ENCODE measurements at places on chromosomes 11 and 22. TPM values are rescaled to one million over a fixed set of nuclear protein-coding genes. Genes with fewer than 3 reads are reported as not detected.
A peak's percentile ranks its signal among the peaks of the same experiment; 100 is the strongest.

CABP7 gene
- not detected for total RNA-seq

CRYBB1 gene
- total RNA-seq = not detected

IRAG1 gene
- total RNA-seq = 18.2 TPM

IGF2 gene
- 56.5 TPM for total RNA-seq

KCNJ11 gene
- not detected for total RNA-seq

OVOL1 gene
- 17.4 TPM for total RNA-seq

B3GAT3 gene
- total RNA-seq = 41.7 TPM

- no peaks in the 10 kb centered on the region for H3K36me3 ChIP-seq
- DNase-seq = no peak
Measured at GRCh38 chr11:88173956-88174355, 1.3 kb downstream of the RAB38 start.

DNA sequence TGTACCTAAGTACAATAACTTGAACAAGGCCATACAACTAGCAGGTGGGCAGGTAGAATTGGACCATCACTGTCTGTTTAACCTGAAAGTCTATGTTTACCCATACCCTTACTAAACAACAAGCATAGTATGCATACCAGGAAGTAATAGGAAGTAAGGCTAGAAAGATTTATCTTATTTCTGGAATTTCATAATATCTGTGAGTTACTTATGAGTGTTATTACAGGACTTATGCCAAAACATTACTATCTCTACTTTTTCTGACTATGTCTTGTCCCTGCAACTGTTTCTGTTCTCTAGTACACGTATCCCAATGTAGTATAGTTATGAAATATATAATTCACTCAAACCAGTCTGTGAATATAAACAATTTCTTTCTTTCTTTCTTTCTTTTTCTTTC lies 1400.8 kb upstream of the TENM4 start:
- H3K27ac ChIP-seq = no peak overlapping the region
- H3K4me1 ChIP-seq = no peaks in the 10 kb centered on the region
- no peak for DNase-seq

DNA sequence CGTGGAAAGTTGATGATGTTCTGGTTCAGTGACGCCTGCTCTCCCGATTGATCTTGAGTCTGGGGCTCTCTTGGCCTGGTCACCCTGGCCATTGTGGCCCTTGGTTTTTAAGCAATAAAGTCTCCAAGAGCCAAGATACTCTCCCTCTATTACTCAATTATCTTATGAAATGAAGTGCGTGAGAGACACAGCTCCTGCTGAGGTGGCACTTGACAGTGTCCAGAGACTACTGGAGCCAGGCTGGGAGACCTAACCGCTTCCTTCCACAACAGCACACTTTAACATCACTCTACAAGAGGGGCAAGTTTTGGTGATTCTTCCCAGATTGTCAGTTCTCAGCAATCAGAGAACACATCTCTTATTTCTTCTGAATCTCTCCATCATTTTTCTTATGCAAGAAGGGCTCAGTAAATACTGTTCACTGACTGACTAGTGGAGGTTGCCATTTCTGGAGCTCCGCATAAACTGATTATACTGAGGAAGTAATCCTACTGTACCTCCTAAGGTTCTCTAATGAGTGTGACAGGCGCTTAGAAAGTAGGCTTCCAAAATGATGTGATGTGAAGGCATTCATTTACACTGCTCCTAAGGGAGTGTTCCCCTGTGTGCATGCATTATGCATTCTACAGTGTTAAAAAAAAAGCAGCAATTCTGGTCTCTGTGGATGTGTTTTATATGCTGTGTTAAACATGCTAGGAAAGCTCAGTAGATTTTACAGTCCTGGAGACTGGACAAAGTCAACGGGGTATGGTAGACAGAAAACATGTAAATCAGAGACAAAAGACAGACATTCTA lies 968.0 kb downstream of the OPCML start:
- no peaks in the 10 kb centered on the region for H3K36me3 ChIP-seq
- H3K27me3 ChIP-seq = no peaks in the 10 kb centered on the region

- H3K27me3 ChIP-seq = no peaks in the 10 kb centered on the region
- no peaks in the 10 kb centered on the region for H3K4me1 ChIP-seq
- H3K4me3 ChIP-seq = no peak overlapping the region
- no peak for DNase-seq
Measured at GRCh38 chr11:15275141-15275540, 160.4 kb downstream of the INSC start.

DNA sequence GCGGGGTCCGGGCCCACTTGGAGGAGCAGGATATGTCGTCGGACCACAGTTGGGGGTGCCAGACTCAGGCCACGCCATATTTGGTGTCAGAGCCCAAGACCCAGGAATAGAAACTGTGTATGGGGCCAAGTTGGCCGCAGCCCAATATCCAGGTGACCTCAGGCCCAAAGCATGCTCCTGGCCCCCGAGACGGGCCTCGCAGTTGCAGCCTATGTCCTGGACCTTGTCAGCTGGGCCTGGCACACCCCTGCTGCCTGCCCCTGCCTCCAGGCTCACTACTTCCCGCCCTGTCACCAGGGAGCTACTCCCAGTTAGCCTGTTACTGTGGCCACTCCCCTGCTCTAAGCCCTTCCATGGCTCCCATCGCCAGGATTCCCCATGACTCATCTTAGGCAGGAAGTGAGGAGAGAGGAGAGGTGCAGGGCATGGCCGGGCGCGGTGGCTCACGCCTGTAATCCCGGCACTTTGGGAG lies 23.1 kb downstream of the A4GALT start:
- peak overlapping the region; percentile 87 for H3K27ac ChIP-seq
- no peak overlapping the region for H3K4me3 ChIP-seq
- H3K4me1 ChIP-seq = peaks cover 84% of the 10 kb centered on the region
- no peaks in the 10 kb centered on the region for H3K27me3 ChIP-seq

DNA sequence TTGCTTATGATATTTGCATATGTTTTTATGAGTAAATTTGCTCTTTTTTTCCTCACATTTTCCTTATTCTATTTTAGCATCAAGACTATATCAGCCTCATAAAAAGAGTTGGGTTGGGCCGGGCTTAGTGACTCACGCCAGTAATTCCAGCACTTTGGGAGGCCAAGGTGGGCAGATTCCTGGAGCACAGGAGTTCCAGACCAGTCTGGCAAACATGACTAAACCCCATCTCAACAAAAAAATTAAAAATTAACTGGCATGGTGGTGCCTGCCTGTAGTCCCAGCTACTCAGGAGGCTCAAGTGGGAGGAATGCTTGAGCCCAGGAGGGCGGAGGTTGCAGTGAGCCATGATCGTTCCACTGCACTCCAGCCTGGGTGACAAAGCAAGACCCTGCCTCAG lies 148.8 kb upstream of the ANO5 start:
- no peaks in the 10 kb centered on the region for H3K36me3 ChIP-seq
- H3K27ac ChIP-seq = no peak overlapping the region
- H3K4me1 ChIP-seq = no peaks in the 10 kb centered on the region
- H3K4me3 ChIP-seq = no peak overlapping the region
- no peak for DNase-seq

GRCh38 chr22:37098976-37099591 lies 10.4 kb downstream of the TMPRSS6 start:
- H3K4me3 ChIP-seq = no peak overlapping the region
- no peaks in the 10 kb centered on the region for H3K4me1 ChIP-seq
- no peaks in the 10 kb centered on the region for H3K36me3 ChIP-seq
- no peak overlapping the region for H3K27ac ChIP-seq
- H3K27me3 ChIP-seq = no peaks in the 10 kb centered on the region
- DNase-seq = no peak

- H3K4me1 ChIP-seq = no peaks in the 10 kb centered on the region
- H3K27me3 ChIP-seq = no peaks in the 10 kb centered on the region
- H3K36me3 ChIP-seq = no peaks in the 10 kb centered on the region
- no peak overlapping the region for H3K27ac ChIP-seq
- H3K4me3 ChIP-seq = no peak overlapping the region
Measured at GRCh38 chr22:30438559-30438958, 13.0 kb downstream of the MTFP1 start.

DNA sequence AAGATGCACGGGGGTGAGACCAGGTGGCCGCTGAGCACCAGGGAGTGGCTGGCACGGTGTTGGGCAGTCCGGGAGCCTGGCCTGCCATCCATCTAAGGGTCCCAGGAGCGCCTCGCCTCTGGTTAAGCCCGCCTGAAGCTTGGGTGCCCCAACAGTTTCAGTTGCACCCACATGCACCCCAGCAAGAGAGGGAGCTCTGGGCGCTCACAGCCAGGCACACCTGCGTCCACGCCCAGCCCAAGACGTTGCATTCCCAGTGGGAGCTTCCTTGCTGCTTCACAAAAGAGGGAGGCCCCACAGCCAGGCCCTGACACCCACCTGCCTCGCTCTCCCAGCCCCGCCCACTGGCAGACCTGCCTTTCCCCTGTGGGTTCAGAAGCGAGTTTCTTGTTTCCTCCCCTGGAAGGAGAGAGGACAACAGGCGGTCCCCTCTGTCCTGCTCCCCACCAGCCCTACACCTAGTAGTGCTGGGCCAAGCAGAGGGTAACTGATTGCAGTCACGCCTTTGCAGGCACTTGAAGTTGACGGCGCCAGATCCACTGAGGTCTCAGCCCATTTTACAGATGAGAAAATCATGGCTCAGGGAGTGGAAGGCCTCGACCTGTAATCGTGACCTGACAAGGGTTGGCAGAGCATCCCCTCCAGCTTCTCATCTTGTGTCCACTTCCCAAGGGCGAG lies 35.4 kb downstream of the OSBPL5 start:
- H3K36me3 ChIP-seq = no peaks in the 10 kb centered on the region
- no peak for DNase-seq
- no peak overlapping the region for H3K27ac ChIP-seq
- no peak overlapping the region for H3K4me3 ChIP-seq

DNA sequence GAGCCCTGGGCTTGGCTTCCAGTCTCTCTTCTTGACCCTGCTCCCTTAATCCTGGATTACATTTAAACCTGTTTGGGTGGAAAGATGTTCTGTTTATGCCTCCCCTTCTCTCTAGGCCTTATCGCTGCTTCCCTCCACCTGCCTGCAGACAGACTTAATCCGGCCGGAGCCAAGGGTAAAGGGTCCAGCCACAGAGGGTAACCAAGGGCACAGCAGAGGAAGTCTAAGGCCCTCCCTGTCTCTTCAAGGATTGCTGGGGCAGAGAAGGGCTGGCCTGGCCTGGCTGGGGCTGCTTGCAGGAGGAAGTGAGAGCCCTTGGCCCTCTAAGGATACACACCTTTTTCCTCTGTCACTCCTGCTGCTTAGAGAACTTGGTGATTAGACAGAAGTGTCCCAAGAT lies 2.1 kb downstream of the GAL3ST3 start:
- no peak for DNase-seq
- no peaks in the 10 kb centered on the region for H3K36me3 ChIP-seq
- H3K4me3 ChIP-seq = no peak overlapping the region
- H3K27ac ChIP-seq = no peak overlapping the region
- no peaks in the 10 kb centered on the region for H3K27me3 ChIP-seq

DNA sequence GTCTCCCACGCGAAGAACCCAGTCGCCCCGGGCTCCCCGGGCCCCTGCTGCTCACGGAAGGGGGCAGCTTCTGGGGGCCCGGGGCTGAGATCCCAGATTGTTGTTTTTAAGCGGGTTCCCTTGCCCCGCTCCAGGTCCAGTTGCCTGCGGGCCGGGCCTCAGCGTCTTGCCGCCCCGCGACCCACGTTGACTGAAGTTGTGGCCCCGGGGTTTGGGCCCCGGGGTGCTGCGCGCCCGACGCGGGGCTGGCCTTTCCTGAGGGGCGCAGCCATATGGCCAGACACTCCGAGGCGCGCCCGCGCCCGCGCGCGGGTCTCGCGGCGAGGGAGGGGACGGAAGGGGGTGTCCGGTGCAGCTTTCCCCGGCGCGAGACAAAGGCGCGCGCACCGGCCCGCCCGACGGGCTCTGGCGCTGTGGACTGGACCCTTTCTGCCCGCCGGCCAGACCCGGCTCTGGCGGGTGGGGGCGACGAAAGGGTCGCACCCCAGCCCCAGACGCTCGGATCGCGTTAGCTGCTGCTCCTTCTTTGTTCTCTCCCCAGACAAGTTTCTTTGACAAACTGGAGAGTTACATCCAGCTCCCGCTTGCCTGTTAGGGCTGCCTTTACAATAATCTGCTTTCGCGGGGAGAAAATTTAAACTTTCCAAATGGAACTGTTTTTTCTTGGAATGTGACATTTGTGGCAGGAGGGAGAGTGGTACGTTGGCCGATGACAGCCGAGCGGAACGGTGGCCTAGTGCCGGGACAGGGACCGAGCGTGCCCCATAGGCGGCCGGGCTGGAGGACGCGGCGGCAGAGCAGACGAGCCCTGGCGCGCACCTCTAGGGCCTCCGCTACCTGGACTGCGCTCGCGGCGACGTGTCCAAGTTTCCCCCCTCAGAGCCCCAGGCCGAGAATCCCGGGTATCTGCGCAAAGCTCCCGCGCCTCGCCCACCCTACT lies 716 bp downstream of the AMOTL1 start:
- peaks cover 45% of the 10 kb centered on the region for H3K4me1 ChIP-seq
- DNase-seq = no peak
- H3K4me3 ChIP-seq = peak overlapping the region; percentile 92
- H3K36me3 ChIP-seq = no peaks in the 10 kb centered on the region

DNA sequence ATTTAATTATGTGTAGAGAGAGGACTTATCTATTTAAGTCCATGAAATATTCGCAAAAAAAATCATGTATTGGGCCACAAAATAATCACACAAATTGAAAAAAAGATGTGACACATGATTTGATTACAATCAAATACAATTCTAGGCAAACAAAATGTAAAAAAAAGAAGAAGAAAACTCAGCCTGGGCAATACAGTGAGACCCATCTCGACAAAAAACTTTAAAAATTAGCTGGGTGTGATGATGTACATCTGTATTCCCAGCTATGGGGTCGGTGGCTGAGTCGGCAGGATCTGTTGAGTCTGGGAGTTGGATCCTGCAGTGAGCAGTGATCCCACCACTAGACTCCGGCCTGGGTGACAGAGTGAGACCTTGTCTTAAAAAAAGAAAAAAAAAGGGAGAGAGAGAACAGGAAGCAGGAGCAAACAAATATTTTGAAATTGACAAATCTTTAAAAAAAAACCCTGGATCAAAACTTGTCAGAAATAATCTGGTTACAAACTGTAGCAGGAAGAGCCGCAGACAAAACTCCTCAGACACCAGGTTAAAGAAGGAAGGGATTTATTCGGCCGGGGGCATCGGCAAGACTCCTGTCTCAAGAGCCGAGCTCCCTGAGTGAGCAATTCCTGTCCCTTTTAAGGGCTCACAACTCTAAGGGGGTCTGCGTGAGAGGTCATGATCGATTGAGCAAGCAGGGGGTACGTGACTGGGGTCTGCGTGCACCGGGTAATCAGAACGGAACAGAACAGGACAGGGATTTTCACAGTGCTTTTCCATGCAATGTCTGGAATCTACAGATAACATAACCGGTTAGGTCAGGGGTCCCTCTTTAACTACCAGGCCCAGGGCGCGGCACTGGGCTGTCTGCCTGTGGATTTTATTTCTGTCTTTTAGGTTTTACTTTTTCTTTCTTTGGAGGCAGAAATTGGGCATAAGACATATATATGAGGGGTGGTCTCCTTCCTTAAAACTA lies 3.3 kb upstream of the TYMP start:
- no peaks in the 10 kb centered on the region for H3K36me3 ChIP-seq
- H3K4me1 ChIP-seq = peaks cover 37% of the 10 kb centered on the region
- no peaks in the 10 kb centered on the region for H3K27me3 ChIP-seq
- no peak overlapping the region for H3K4me3 ChIP-seq
- DNase-seq = no peak

All from vagina (tissue), 2 donors.